Activated naive CD8-positive, alpha-beta T cell treated with anti-CD3 and anti-CD28 coated beads for 36 hours (primary cell): ENCODE measurements at places on chromosomes 2 and 18.

GRCh38 chr18:58867281-58867961, 2.7 kb downstream of the ZNF532 start:
- no peak for DNase-seq

DNA sequence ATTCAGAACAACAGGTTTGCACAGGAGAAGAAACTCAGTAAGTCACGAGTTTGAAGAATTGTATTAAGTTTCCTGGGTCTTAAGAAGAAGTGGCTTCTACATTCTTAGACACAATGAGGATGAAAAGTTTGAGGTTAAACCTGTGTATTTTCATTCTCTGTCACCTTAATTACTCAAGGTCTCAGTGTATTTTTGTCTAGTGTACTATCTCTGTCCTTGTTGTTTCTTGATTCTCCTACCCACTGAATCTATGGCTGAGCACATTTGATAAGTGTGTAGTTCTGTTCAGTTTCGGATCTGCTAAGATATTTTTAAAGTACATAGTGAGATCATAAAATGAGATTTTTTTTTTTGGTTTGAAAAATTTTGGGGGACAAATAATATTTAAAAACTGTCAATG, 460.7 kb downstream of the NRXN1 start:
- no peak for DNase-seq

DNA sequence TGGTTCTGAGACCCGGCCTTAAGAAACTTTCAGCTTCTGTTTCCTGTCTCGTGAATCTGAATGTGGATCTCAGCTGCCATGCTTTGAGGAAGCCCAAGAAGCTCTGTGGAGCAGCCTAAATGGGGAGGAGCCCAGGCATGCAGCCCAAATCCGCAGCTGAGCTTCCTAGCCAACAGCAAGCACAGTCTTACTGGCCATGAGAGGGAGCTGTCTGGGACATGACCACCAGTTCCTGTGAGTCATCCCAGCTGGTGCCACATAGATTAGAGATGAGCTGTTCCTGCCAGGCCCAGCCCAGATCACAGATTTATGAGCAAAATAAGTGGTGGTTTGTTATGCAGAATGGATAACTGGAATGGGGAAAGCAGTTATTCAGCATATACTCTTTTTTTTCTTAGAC, 224.4 kb upstream of the APCDD1 start:
- DNase-seq = no peak

DNA sequence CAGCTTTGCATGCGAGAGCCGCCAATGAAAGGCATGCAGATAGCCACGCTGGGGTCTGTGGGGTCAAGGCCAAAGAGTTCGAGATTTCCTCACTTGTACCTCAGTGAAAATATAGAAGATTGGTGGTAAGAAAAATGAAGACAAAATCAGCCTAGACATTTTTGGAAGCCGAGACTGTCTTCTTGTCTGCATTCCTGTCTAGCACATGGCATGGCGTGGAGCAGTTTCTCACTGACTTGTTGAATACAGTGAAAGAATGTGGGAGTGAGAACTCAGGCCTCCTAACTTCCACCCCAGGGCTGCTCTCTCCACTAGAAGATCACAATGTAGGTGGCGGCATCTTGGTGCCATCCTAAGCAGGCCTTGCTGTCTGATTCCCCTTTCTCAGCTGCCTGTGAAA, 740.8 kb upstream of the HS6ST1 start:
- no peak for DNase-seq

DNA sequence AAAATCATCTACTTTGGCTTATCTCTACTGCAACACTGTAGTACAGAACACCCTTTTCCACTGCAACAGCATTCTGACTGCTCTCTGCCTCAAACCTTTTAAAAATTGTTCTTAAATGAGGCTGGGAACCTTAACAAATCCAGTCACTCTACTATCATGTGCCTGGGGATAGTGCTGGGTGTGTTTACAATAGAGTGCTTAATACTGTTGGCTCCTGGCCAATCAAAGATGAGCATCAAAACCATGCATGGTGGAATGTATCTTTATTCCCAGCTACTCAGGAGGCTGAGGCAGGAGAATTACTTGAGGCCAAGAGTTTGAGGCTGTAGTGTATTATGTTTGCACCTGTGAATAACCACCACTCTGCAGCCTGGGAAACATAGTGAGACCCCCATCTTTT, 7.4 kb downstream of the ANKAR start:
- no peak for DNase-seq

DNA sequence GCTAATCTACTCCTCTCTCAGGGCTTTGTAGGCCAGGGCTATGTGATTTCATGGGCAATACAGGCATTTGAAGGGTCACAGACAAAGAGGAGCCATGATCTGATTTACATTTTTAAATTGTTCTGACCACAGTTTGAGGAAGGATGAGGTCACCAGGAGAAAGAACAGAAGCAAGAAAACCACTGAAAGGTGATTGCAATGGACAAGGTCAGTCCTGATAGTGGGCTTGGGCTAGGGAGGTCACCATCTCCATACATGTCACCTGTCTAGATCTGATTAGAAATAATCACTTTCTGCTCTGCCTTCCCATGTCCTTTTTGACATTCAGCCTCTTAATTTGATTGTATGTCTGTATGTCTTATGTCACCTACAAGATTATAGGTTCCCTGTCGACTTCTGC, 248.9 kb upstream of the CWC22 start:
- no peak for DNase-seq

DNA sequence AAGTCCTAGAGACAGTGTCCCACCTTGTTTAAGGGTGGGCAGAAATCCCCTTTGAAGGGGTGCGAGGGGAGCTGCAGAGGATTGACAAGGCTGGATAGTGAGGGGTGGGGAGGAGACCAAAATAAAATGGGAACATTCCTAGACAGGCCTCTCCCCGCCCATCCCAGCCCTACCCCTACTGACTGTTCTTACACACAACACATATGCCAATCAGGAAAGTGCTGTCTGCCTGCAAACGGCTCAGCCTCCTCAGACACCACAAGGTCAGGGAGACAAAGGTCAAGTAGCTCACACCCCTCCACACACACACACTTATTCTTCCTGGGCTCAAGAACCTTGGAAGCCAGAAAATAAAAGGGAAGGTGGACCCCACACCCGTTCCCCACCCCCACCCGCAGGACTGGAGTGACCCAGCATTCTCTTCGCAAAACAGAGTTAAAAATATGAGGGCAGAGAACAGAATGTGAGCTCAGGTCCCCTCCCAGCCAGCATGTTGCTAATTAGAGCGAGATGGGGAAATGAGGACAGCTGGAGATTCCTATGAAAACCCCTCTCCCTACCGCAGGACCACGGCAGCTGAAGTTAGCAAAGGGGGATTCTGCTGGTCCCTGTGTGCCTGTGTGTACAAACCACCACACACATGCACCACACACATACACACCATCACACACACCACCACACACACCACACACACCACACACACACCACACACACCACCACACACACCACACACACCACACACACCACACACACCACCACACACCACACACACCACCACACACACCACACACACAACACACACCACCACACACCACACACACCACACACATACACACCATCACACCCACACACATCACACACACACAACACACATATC, 197.8 kb downstream of the TNS1 start:
- no peak for DNase-seq

- DNase-seq = no peak
These were observed 26.6 kb upstream of the SPATS2L start for GRCh38 chr2:200279857-200280256.

DNA sequence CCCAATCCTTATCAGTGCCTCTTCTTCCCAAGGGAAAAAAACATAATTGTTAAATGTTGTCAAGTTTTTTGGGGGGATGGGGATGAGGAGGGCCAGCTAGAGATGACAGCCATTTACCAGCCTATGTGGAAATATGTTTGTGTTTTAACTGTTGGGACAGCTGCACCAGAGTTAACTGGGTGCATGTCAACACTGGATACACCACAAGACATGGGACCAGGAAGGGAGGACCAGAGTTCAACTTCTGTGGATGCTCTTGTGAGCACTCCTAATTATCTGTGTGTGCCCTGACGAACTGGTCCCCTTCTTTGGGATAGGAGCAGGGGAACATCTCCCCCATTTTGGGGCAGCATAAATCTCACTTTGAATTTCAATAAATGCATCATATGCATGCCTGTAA, 66.1 kb upstream of the FZD5 start:
- DNase-seq = no peak

DNA sequence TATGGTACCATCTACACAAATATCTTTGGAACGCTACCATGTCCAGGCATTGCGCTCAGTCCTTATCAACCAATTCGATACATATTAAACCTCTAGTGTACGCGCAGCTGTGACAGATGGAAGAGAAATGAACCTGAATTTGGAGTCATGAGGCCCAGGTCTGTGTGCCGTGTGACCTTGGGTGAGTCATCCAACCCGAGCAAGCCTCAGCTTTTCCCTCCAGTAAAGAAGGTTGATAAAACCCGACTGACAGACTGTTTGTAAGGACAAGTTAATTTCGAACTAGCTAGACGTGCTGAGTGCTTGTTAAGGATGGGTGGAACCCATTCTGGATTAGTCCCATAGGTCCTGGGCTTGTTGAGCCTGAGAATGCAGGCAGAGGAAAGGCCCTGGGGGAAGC, 28.2 kb downstream of the GREB1 start:
- no peak for DNase-seq

DNA sequence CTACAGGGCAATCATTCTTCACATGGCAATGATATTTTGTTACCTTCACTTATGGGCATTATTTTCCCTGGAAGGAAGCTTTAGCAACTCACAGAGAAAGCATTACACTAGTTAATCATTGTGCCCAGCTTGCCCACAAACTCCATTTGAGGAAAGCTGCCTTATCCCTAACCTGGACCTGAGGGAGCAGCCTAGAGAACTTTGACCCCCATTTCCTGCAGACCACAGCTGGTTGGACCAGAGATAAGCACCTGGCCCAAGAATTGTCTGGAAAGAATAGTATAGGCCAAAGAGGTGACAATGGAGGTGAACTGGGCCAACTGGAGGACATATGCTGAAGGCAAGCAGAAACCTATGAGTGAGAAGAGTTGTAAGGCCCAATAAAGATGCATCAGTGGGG, 48.4 kb upstream of the SESTD1 start:
- DNase-seq = no peak

DNA sequence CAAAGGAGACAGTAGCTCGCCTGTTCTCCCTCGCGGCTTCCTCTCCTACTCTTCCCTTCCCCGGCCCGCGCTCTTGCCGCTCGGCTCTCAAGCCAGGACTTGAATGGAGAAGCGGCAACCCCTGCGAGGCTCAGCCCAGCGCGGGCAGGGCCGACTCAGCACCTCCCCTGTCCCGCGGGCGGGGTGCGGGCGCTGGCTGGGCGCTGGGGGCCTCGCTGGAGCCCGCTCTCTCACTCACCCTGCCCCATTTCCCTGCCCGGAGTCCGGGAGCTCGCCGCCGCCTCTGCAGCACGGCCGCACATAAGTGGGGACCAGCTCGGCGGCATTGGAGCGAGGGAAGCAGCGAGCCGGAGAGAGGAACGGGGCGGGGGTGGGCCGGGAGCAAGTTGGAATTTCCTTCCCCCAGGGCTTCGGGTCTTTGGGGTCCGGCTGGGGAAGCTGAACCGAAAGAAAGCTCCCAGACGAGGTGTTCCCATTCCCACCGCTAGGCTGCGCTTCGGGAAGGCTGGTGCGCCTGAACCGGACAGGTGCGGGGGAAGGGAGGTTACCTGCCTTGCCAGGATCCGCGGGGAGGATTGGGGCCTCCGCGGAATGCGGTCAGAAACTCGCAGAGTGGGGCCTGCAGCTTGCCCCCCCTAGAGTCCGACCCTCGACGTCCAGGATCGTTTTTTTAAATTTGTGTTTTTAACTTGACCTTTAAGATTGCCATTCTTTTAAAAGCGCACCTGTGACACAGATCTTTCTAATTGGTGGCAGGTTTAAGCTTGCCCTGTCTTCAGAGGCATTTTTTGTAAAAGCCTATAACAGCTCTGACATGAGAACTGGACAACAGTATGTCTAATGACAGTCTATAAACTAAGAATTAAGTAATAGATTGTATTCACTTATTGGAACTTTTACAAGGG, at the start of gene COBLL1:
COBLL1 (minus strand) TSS at position 105 of the 905 bp plus-strand sequence. CDS start 627 bp downstream, outside the sequence.
- DNase-seq = peak; percentile 31

DNA sequence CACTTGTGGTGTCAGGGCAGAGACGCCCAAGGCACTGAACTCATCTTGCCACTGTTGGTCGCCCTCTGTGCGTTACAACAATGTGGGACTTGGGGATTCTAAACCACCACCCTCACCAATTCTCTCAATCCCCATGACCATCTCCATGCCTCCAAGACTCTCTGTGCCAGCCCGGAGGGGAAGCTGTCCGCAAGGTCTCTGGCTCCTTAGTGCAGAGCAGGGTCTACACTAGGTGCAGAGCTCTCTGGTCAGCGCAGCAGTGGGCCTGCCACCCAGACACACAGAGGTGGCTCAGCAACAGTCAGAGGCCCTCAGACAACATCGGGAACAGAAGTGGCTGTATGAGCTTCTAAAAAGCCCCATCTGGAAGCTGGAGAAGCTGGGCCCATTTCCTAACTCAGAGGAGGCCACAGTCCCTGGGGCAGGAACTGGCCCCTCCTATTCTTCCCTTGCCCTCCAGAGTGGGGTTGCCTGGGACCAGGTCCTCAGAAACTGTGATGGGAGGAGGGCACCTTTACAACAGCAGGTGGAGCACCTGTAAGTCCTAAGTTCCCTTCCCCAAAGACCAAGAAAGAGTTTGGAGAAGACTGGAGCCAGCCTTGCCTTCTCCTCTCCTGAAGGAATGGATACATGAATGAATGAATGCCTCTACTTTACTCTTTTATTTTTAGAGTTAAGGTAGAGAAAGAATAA, 37.7 kb downstream of the SERTAD2 start:
- no peak for DNase-seq

DNA sequence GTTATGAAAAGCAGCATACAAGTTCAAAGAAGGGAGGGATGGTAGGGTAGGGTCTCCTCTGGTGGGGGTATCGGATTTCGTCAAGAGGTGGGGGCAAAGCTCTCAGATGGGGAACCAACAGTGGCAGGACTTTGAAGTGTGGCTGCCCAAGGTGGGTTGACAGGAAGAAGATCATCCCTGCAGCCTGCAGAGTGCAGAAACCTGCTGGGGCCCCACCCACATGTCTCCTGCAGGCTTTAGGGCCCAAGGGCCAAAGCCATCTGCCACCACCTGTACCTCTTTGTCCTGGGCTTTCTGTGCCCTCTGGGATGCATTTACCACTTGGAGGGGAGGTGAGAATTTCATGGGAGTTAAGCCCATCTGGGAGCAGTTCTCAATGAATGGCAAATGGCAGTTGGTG, 42.7 kb downstream of the KCNF1 start:
- no peak for DNase-seq

DNA sequence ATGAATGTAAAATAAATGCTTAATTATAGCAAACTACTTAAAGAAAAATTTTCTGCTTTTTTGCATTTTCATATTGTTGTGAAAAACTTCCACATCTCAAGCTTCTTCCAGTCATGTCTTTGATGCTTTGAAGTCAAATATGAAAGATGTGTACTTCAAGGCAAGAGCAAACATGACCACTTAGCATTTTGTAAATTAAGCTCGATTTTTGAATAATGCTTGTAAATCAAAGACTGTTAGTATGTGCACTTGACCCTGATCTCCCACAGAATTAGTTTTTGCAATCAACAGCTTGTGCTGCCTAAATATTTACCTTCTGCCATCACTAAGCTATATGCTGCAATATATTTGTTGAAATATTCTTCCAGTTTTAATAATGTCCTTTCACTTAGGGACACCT, 486.1 kb upstream of the ID2 start:
- no peak for DNase-seq

- DNase-seq = no peak
These were observed 125.8 kb upstream of the RASGRP3 start for GRCh38 chr2:33350632-33351031.
